Brain microvascular endothelial cell (primary cell): ENCODE measurements at places on chromosomes 6 and 20.

- no peak for DNase-seq
Observed at GRCh38 chr6:170047823-170048222, 243.1 kb downstream of the DLL1 start.

DNA sequence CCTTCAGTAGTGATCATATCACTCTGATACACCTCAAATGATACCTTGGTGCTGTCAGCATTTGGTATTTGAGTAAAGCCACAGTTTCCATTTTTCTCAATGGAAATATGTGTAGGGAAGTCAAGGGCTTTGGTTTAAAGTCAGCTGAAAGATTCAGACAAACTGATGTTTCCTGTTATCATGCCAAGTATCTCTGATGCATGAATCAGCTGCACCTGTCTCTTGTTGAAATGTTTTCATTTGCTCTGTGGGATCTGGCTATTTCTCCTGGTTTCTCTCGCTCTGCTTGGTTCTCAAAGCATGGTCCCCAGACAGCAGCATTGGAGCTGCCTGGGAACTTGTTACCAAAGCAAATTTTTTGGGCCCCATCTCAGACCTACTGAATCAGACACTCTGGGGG, 23.5 kb downstream of the ZFP64 start:
- DNase-seq = no peak

- no peak for DNase-seq
Observed at GRCh38 chr6:37620519-37620918, 77.2 kb downstream of the MDGA1 start.

DNA sequence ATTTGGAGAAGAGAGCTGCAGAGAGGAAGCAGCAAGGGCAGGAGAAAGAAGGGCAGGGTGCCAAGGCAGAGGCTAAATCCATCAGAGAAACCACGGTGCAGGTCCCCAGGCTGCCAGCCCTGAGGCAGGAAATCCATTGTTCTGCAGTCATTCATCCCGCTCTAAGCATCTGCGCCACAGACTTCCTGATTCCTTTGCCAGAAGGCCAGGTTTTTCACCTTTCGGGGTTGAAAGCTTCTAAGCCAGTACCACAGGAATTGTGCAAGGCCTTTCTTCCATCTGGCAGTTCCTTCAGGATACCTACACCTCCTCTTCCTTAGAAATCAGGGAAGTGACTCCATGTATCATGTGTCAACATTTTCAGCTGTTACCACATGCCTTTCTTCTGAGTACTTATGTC, 45.6 kb downstream of the ADGRF5 start:
- DNase-seq = no peak

- DNase-seq = peak; percentile 98
Observed at GRCh38 chr6:119147101-119148053, 68.9 kb upstream of the FAM184A start.

DNA sequence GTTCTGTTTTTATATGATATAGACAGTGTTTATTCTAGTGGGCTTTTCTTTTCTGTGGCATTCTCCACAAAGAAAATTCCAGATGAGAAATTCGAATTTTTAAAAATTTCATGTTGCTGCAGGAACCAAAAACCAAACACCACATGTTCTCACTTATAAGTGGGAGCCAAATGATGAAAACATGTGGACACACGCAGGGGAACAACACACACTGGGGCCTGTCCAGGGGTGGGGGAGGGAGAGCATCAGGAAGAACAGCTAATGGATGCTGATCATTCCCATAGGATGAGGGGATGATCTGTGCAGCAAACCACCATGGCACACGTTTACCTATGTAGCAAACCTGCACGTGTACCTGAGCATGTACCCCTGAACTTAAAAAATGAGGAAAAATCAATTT, 499.0 kb upstream of the SLC35B3 start:
- DNase-seq = no peak

GRCh38 chr6:37709250-37709931, 11.7 kb upstream of the MDGA1 start:
- no peak for DNase-seq

DNA sequence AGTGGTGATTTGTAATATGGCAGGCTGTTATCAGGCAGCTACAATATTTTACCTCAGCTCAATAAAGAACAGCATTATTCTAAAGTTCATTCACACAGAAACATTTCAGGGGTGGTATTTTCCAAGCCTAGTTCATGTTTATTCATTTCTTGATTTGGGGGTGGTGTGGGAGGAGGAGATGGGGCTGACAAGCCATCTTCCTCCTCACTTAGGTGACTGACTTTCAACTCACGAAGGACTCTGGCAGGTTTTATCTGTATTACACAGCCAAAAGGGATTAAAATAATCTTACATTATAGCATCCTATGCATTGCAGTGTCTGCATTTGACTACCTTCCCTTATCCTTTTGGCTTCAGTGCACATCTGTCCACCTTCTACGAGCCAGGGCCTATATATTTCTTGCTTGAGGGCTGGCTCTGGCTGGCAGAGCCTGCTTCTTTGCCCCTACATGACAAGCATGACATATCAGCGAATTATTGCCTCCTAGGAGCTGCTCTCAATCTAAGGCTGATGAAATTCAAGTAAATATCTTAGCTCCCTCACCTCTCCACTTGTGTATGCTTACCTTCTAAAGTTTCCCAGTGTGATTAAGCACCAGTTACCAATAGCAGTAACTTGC, 20.0 kb downstream of the KHDRBS2 start:
- DNase-seq = no peak

GRCh38 chr6:33298773-33299236, at the start of gene RGL2:
Gene RGL2 (minus strand): TSS chr6:33298942. CDS start chr6:33298610, 332 bp downstream.
- no peak for DNase-seq

DNA sequence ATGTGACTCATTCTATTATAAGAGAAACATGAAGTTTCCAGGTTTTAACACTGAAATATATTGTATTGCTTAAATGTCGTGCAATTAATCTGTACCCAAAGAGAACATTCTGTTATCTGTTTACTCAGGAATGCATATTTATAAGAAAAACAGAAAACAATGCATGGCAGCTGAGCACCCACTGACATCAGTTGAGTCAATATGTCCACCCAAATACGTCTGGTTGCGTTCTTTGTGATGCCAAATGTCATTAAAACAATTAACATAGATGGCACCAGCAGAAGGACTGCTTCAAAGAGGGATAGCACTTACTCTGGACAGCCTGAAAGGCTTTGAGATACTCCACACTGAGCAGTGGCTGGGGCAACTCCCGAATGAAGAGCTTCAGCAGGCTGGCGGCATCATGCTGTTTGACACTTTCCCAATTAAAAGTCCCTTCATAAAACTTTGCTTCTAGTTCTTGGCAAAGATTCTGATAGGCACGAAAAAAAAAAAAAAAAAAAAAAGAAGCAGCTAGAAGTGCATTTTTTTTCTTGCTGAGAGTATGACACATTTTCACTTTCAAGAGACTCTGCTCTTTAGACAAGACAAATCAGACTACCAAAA, 102.3 kb downstream of the ARHGAP18 start:
- DNase-seq = no peak

- no peak for DNase-seq
Observed at GRCh38 chr20:34979366-34980153, 23.9 kb downstream of the MYH7B start.

DNA sequence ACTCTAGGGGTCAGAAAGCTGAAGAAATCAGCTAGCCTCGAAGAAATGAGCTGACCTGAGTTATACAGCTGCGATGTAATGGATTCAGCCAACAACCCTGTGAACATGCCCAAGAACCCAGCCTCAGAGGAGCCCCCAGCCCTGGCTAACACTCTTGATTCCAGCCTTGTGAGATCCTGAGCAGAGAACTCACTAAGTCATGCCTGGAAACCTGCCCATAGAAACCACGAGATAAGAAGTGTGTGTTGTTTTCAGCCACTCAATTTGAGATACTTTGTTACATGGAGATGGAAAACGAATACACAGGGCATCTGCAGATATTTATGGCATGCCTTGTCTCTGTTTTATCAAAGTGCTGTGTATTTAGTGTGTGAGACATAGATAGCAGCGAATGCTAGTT, 265.2 kb downstream of the QKI start:
- peak; percentile 56 for DNase-seq

GRCh38 chr6:15476631-15477380, 186.0 kb downstream of the DTNBP1 start:
- DNase-seq = no peak

DNA sequence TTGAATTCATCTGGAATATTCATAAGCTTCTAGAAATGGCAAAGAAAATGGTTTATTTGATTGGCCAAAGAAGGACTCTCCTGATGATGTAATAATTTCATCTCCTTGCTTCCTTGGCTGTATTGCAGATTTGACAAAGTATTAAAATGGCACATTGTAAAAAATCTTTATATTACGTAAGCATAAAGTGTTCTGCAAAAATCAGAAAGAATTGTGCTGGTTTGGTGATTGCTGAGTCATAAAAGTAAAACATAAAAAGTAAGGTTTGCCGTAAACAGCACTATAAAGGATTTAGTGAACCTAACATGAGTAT, 255.9 kb upstream of the RREB1 start:
- no peak for DNase-seq

- DNase-seq = no peak
Observed at GRCh38 chr20:1538655-1539054, 18.9 kb downstream of the SIRPD start.

- DNase-seq = no peak
Observed at GRCh38 chr20:21704408-21705385, 767 bp upstream of the PAX1 start.

DNA sequence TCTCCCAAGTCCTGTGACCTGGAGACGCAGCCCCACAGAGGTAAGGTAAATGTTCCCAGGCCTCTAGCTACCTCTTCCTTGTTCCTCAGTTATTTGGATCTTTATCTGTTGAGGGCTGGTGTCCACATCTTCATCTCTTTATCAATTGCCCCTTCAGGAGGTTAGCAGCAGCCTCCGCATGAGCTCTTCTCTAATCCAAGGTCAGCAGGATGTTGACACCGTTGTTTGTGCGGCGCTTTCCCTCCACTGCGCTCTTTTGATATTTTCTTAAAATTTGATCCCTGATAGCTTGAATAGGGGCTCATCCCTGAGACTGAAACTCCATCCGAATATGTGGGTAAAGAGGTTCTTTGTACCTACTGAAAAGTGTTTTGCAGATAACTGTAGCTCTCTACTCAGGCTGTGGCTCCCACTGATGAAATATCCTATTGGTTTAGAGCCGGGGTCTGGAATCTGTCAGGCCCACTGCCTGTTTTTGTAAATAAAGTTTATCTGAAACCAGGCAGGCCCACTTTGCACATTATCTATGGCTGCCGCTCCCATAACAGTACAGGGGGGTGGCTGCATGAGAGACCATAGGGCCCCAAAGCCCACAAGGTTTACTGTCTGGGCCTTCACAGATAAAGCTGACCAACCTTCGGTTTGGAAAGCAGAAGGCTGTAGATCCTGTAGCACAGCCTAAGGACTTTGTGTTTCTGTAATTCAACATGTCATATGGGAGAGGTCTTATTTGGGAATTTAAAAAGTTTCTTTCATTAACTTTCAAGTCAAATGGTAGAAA, 362.6 kb downstream of the QKI start:
- no peak for DNase-seq

- no peak for DNase-seq
Observed at GRCh38 chr20:64149809-64150560, 14.3 kb upstream of the MYT1 start.

DNA sequence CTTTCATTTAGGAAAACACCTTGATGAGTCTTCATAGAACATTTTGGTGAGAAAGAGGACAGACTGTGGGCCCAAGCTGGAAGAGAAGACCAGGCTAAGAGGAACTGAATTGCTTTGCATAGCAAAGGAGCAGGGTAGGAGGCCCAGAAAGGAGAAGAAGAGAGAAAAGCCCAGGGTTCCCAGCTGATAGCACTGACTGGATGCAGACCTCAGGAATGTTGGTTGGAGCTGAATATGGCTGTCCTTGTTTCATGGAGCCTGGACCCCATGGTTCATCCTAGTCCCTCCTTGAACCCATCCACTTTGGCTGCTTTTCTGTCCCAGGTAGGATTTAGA, 18.0 kb upstream of the ZFAND3 start:
- no peak for DNase-seq

DNA sequence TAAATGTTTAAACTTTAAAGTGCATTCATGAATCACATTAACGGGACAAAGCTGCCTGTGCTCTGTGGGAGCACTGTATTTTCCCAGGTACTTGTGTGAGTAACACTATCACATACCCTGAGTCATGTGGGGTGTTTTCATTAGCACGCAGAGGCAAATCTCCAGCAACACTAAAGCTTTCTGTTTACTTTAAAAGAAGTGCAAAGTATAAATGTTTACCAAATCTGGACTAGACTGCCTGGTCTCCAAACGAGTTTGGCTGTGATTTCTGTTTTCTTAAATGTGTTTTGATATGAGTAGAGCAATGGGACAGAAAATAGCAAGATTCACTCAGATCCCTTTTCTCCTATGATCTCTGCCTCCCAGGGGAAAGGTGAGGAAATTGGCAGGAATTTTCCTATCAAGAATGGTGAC, 28.8 kb upstream of the RIPPLY2 start:
- peak; percentile 56 for DNase-seq

- DNase-seq = no peak
Observed at GRCh38 chr6:13987400-13987865, 62.7 kb downstream of the RNF182 start.

DNA sequence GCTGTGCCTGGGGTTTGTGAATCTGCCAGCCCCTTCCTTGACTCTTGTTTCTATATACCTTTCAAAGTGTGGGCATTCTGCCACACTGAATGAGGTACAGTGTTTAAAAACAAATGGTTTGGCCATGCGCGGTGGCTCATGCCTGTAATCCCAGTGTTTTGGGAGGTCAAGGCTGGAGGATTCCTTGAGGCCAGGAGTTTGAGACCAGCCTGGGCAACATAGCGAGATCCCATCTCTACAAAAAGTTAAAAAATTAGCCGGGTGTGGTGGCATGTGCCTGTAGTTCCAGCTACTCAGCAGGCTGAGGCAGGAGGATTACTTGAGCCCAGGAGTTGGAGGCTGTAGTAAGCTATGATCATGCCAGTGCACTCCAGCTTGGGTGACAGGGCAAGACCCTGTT, 5.8 kb downstream of the FAM83D start:
- no peak for DNase-seq

DNA sequence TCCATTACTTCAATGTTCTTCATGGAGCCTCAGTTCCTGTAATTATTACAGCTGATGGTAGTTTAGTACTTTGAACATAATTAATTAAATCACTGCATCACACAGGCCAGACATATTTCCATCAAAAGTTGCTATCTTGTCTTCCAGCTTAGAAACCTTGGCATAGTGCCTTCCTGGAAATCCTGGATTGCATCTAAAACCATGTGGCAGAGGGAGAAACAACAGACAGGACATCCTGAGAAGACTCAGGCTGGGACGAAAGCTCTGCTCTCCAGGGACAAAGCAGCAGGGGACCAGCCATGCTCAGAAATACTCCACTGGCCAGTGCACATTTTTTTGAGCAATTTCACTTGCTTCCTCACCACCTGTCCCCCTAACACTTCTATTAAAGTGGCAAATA, 55.3 kb downstream of the TBX18 start:
- no peak for DNase-seq

- peak; percentile 94 for DNase-seq
Observed at GRCh38 chr6:26322645-26323482, 42.1 kb upstream of the BTN3A2 start.

DNA sequence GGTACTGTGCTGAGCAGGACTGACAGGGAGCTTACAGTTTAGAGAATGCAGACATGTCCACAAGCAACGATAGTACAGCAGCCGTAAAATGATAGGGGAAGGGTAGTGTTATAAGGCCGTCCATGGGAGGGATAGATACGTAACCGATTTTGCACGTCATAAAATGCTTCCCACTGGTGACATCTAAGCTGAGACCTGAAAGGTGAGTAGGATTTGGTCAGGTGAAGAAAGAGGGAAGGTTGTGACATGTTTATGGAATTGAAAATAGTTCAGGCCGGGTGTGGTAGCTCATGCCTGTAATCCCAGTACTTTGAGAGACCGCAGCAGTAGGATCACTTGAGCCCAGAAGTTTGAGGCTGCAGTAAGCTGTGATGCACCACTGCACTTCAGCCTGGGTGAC, 25.6 kb downstream of the SNX9 start:
- no peak for DNase-seq
